ENCODE measurements at places on chromosomes 2 and 18.

- DNase-seq: peak; percentile 50
These were observed 13.1 kb downstream of the CCDC68 start for GRCh38 chr18:54946149-54946581.

- peak; percentile 77 for DNase-seq
These were observed 993.1 kb downstream of the TSN start for GRCh38 chr2:122748552-122749011.

DNA sequence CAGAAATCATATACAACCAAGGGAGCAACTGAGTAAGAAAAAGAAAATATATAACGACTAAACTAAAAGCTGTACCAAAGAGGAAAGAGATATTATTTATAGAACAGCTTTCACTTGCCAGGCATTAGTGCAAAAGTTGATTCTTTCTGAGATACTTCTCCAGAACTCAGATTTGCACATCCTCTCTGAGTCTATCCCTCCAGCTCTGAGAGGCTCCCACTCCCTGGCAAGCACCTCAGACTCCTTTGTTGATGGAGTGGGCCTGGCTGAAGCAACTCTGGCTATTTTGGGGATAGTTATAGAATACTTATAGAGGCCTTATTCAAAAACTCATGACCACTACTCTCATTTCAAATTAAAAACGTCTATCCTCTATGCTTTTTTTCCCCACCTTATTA, 501.6 kb upstream of the TNP1 start:
- no peak for DNase-seq

DNA sequence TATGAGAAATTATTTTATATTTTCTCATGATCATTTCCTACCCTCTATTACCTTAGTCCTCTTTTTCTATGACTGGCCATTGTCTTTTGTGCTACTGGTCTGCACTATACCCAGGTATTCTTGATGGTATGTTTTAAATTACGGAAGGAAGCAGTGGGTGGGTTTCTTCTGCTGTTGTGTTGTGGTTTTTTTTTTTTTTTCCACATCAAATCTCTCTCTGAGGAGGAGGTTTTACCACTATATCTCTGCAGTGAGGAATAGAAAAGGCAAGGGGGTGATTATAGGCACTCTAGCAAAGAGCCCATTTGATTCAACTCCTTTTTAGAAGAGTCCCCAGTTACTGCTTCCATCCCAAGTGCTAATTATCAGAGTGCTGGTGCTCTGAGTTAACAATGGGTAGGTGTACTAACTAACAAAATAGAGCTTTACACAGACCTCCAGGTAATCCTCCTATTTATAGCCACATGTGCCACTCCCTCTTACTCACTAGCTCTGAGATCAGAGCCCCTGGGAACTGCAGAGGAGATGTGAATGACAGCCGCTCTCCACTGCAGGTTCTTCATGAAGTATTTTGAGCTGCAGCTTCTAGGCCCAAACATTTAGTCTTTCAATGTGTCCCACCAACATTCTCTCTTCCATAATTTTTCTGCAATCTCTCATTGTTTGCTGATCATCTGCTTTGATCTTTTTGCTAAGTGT, 301.6 kb upstream of the GULP1 start:
- DNase-seq: peak; percentile 79

GRCh38 chr18:31250902-31251301, 67.1 kb upstream of the DSG1 start:
- DNase-seq: peak; percentile 54

DNA sequence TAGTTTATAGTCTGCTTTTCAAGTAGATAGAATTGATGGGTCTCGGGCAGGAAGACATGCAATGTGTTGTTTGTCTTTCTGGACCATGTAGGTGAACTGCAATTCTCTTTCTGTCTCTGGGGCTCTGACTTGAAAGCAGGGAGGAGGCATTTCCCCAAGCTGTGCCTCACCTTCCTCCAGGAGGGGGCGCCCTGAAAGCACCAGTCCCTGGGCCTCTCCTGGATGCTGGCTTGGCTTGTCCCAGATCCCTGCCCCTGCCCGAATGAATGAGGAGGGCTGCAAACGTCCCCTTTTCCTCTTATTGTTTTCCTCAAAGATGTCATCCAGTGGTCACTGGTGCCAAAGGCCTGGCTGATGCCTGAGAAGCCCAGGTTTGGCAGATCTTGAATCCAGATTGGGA, 270.6 kb downstream of the CELF4 start:
- peak; percentile 20 for DNase-seq

DNA sequence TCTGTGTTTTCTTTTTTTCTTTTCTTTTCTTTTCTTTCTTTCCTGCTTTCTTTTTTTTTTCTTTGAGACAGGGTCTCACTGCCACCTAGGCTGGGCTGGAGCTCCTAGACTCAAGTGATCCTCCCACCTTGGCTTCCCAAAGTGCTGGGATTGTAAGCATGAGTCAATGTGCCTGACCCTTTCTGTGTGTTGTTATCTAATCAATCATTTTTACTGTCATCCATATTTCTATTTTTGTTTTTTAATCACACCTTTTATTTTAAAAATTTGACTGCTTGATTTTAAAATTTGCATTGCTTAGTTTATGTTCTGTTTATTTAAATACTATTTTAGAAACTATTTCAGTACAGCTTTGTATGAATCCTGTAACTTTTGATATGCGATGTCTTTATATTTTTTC, 19.2 kb downstream of the LCLAT1 start:
- no peak for DNase-seq

- no peak for DNase-seq
These were observed 15.5 kb downstream of the GYPC start for GRCh38 chr2:126671488-126671887.

DNA sequence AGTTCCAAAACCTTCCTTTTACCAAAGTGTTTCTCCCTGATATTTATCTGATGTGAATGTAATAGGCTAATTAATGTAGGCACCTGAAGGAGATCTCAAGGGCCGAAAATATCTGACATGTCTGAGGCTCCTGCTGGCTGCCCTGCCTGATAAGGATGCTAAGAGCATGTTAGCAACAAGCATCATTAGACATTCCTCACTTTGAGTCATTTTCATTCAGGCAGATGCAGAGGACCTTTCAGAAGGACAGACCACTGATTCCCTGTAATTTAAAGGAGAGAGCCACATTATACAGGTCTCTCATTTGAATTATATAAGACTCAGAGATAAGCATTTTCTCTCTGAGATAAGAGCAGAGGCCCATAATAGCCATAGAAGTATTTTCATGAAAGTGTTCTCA, 222.4 kb upstream of the NCKAP5 start:
- DNase-seq: no peak

Measured in epithelial cell of esophagus (primary cell).